ENCODE measurements at places on chromosomes 11 and 22.

GRCh38 chr11:130588471-130588870 is 140.0 kb downstream of the ADAMTS15 start:
- peak; percentile 36 for DNase-seq

DNA sequence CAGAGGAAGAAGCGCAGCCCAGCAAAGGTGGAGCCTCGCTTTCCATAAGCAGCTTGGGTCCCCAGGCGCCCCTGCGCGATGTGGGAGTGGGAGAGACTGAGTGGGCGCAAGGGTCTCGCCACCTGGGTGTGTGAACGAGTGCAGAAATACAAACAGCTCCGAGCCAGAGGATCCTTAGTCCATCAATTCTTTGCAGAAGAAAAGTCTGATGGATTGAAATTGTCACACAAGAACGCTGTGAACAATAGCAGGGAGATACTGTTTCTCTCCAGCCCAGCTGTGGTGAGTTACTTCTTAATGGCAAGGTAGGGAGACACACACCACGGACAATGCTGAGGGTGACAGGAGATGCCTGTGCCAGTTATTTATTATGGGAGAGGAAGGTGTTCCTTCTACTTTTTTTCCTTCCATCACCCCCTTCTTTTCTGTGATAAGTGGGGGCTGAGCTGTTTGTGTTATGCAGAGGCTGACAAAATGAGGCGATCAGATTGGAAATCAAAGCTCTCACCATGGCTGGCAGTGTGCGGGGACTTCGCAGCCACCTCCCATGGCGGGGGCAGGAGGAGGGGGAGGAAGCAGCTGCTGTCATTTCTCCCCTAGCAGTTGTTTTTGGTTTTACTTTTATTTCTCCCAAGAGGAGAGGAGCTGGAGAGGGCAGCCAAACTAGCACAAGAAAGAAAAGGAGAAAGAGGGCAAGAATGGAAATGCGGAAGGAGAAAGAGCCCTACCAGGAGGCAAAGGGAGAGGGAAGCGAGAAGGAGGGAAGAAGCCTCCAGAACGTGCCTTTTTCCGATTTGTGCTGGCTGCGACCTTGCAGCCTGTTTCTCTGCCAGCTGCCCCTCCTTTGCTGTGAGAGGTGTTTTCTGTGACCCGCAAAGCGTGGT is 755.8 kb downstream of the NTM start:
- peak; percentile 88 for DNase-seq

DNA sequence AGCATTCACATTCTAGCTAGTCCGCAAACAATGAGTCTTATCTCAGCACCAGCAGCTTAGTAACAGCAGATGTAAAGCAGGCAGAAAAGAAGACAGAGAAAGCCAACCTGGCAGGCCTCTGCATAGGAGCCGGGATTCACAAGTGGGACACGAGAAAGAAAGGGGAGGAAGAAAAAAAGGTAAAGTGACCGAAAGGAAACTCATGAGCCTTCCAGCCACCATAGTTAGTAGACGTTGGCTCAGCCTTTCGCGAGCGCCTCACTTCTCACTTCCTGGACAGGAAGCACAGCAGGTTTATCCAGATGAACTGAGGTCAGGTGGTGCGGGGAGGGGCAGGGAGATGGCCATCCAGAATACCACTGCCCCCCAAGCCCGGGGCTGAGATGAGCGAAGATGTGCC is 19.7 kb upstream of the KAT5 start:
- DNase-seq: no peak

- DNase-seq: no peak
Measured at GRCh38 chr11:2198621-2199365, 27.2 kb upstream of the TH start.

GRCh38 chr11:122723576-122723975 is 68.1 kb downstream of the UBASH3B start:
- DNase-seq: peak; percentile 35
